Fibroblast of lung (primary cell): ENCODE measurements at places on chromosomes 12 and 14. TPM values are rescaled to one million over a fixed set of nuclear protein-coding genes. Genes with fewer than 3 reads are reported as not detected.

DNA sequence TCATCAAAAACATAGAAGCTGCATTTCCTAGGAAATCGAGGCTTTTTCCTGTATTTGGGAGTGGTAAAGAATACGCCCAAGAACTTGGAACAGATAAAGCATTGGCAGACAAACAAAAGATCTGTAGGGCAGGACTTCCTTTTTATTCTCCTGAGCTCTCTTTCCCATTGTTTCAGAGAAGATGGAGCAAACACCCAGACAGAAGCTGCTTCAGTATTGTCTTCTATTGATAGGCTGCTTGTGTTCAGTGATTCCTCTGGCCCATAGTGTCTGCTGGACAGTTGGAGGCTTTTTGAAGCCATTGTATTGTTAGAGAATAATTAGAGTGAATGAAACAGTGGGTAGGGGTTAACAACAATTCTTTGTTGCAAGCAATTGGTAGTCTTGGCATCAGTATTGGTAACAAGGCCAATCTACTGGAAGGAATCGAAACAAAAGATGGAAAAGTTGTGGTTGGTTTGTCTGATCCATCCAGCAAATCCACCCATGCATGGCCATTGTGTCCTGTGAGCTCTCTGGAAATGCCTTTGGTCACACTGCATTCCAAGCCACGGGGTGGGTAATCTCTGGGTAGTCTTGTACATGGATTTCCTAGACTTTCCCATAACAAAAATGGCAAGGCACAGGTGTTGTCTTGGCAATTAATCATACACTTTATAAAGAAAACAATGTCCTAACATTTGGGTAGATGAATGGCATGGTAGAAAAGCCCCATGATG lies 424.8 kb downstream of the RAD51B start:
- no peak overlapping the region for H3K27ac ChIP-seq
- no peaks in the 10 kb centered on the region for H3K36me3 ChIP-seq

DNA sequence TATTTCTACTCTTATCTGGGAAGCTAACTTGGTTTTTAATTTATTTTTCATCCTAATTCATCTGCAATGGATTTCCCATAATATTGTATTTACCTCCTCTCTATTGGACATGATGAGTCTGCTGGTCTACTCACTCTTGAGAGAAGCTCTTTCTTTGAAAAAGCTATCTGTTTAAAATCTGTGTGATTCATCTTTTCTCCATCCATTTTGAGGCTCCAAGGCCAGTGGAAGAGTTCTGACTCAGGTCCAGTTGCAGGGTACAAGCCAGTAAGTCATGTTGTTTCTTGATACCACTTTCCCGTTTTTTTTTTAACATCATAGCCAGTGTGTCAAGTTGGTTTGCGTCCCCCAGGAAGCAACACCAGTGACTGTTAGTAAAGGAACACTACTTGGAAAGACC lies 160.3 kb upstream of the BMP4 start:
- no peak for DNase-seq
- H3K27ac ChIP-seq, result no peak overlapping the region
- H3K4me3 ChIP-seq, result no peak overlapping the region
- no peaks in the 10 kb centered on the region for H3K27me3 ChIP-seq
- no peaks in the 10 kb centered on the region for H3K4me1 ChIP-seq

DNA sequence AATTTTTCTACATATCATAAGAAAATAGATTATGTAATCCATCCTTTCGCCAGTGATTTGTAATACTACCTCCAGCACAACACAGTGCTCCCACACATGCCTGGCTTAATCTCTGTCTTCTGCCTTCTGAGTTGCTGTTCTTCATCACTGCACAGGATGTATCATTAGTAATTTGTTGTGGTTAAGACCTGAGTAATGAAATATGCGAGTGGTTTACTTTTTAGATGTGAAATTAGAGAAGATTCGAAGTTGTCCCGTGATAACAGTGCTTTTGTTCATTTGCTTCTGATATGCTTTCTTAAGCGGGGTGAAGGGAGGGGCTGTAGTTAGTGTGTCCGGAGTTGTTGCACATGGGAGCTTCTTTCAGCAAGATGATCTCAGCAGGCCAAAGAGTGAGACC lies 18.1 kb downstream of the KRT85 start:
- no peaks in the 10 kb centered on the region for H3K4me1 ChIP-seq
- no peak for DNase-seq
- H3K27ac ChIP-seq, result no peak overlapping the region
- H3K36me3 ChIP-seq, result no peaks in the 10 kb centered on the region
- H3K27me3 ChIP-seq, result peaks cover 12% of the 10 kb centered on the region

GRCh38 chr12:78470354-78471195 lies 394.0 kb upstream of the SYT1 start:
- H3K4me3 ChIP-seq, result no peak overlapping the region
- no peaks in the 10 kb centered on the region for H3K4me1 ChIP-seq
- no peak overlapping the region for H3K27ac ChIP-seq

DNA sequence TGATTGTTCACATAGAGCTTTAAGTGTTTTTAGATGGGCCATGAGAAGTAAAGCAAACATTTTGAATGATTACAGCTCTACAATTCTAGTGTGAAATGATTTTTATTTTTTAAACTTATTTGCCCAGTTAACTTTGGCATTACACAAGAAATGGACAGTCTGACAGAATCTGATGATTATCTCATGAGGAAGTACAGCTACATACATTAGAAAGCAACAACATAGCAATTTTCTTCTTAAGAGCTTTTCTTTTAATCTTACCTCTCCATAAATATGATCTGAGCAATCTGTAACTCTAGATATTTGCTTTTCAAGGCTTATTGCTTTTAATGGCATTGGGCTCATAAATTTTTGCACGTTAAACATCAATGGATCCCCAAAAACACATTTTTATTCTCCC lies 26.5 kb upstream of the PPP1R12A start:
- no peaks in the 10 kb centered on the region for H3K36me3 ChIP-seq
- no peak overlapping the region for H3K27ac ChIP-seq
- H3K4me3 ChIP-seq, result no peak overlapping the region
- H3K27me3 ChIP-seq, result no peaks in the 10 kb centered on the region
- DNase-seq, result no peak

GRCh38 chr12:42590330-42590934 lies 886 bp upstream of the PRICKLE1 start:
- H3K4me1 ChIP-seq, result no peaks in the 10 kb centered on the region
- H3K27me3 ChIP-seq, result peaks cover 16% of the 10 kb centered on the region
- H3K36me3 ChIP-seq, result no peaks in the 10 kb centered on the region
- peak; percentile 27 for DNase-seq

DNA sequence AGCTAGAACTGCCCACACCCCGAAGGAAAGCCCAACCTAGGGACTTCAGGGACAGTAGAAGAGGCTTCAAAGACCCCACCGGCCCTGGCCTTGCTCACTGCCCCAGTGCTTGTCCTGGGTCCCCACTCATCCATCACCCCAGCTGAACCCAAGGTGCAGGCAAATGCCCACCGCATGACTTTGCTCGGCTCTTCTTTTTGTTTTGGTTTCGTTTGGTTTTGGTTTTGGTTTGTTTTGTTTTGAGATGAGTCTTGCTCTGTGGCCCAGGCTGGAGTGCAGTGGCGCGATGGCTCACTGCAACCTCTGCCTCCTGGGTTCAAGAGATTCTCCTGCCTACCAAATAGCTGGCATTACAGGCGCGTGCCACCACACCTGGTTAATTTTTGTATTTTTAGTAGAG lies 9.0 kb downstream of the CCDC85C start:
- no peak overlapping the region for H3K27ac ChIP-seq
- no peaks in the 10 kb centered on the region for H3K36me3 ChIP-seq
- no peak overlapping the region for H3K4me3 ChIP-seq

GRCh38 chr12:124185971-124186686 lies 108.8 kb upstream of the RFLNA start:
- no peak for DNase-seq
- H3K27me3 ChIP-seq, result no peaks in the 10 kb centered on the region
- no peaks in the 10 kb centered on the region for H3K36me3 ChIP-seq
- H3K27ac ChIP-seq, result no peak overlapping the region
- H3K4me1 ChIP-seq, result no peaks in the 10 kb centered on the region

- no peak overlapping the region for H3K27ac ChIP-seq
- H3K27me3 ChIP-seq, result peaks cover 5% of the 10 kb centered on the region
- no peaks in the 10 kb centered on the region for H3K36me3 ChIP-seq
- no peak overlapping the region for H3K4me3 ChIP-seq
- DNase-seq, result no peak
- H3K4me1 ChIP-seq, result peaks cover 2% of the 10 kb centered on the region
Observed at GRCh38 chr14:100667656-100668055, 59.0 kb upstream of the DLK1 start.

GRCh38 chr12:18482601-18483120 lies 221.3 kb downstream of the PIK3C2G start:
- H3K4me1 ChIP-seq, result no peaks in the 10 kb centered on the region
- H3K36me3 ChIP-seq, result no peaks in the 10 kb centered on the region
- no peak overlapping the region for H3K27ac ChIP-seq
- peak; percentile 4 for DNase-seq

GRCh38 chr14:22319526-22320361 lies 269.3 kb downstream of the DAD1 start:
- H3K27me3 ChIP-seq, result no peaks in the 10 kb centered on the region
- H3K27ac ChIP-seq, result no peak overlapping the region
- no peak overlapping the region for H3K4me3 ChIP-seq
- no peaks in the 10 kb centered on the region for H3K4me1 ChIP-seq

DNA sequence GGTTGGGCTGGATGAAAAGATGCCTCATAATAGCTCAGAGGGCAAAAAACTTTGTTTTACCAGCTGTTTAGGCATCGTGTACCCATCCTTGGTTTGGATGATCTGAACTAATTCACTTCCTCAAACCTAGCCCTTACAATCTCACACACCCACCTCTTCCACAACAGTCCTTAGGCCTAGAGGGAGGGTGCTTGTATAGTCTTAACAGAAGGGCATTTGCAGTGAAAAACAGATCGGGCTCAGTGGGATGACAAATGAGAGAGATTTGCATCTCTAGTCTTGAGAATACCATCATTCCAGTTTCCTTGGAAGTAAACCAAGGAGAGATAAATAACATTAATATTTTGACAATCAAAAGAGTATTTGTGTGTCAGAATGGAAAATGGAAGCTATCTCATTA lies 11.0 kb downstream of the SLCO1A2 start:
- no peak for DNase-seq
- H3K36me3 ChIP-seq, result no peaks in the 10 kb centered on the region
- no peaks in the 10 kb centered on the region for H3K4me1 ChIP-seq
- no peaks in the 10 kb centered on the region for H3K27me3 ChIP-seq
- H3K27ac ChIP-seq, result no peak overlapping the region

DNA sequence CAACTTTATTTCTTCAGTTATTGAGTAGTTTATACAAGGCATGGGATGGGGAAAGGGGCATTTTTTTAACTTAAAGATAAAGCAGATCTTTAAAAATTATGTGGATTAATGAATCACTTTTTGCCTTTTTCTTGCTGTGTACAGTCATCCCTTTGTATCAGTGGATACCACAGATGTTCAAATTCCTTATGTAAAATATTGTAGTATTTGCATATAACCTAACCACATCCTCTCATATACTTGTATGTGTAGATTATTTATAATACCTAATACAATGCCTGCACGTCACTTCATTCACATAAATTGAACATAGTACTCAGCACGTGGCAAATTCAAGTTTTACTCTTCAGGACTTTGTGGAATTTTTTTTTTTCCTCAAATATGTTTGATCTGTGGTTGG lies 66.5 kb upstream of the MON2 start:
- no peak overlapping the region for H3K27ac ChIP-seq
- no peak overlapping the region for H3K4me3 ChIP-seq
- no peaks in the 10 kb centered on the region for H3K4me1 ChIP-seq

- no peaks in the 10 kb centered on the region for H3K36me3 ChIP-seq
- peak overlapping the region; percentile 73 for H3K4me3 ChIP-seq
- no peaks in the 10 kb centered on the region for H3K27me3 ChIP-seq
- H3K4me1 ChIP-seq, result peaks cover 19% of the 10 kb centered on the region
- peak overlapping the region; percentile 95 for H3K27ac ChIP-seq
- DNase-seq, result no peak
Observed at GRCh38 chr12:114685320-114685781, 1.4 kb upstream of the TBX3 start.

DNA sequence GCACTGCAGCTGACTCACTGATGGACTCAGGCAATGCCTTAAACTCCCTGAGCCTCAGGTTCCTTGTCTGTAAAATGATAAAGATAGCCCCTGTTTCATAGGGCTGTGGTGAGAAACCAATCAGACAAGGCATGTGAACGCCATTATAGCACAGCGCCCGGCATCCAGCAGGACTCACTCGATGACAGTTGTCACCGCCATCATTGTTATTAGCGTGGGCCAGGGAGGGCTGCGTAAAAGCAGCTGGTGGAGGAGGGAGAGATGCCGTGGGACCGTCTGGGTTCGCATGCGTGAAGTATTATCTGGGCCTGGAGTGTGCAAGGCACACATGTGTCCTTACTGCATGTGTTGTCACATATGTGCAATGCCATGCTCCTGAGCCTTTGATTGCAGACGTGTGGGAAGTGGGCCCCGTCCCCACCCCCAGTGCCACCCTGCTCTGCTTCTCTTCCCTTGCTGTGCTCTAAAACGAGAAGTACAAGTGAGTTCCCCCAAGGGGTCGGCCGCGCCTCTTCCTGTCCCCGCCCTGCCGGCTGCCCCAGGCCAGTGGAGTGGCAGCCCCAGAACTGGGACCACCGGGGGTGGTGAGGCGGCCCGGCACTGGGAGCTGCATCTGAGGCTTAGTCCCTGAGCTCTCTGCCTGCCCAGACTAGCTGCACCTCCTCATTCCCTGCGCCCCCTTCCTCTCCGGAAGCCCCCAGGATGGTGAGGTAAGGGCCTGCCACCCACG lies at the start of gene PTPN6:
Gene PTPN6, plus strand, starts transcription at position 546 of the 730 bp plus-strand sequence. Its CDS starts 157 bp downstream, at position 703.
- peaks cover under 1% of the 10 kb centered on the region for H3K36me3 ChIP-seq
- DNase-seq, result no peak
- no peaks in the 10 kb centered on the region for H3K4me1 ChIP-seq
- no peak within 1 kb of the TSS for H3K27ac ChIP-seq
- no peaks in the 10 kb centered on the region for H3K27me3 ChIP-seq

GRCh38 chr12:12734561-12735071 lies 17.4 kb downstream of the CDKN1B start:
- H3K36me3 ChIP-seq, result no peaks in the 10 kb centered on the region
- peak overlapping the region; percentile 88 for H3K27ac ChIP-seq
- no peaks in the 10 kb centered on the region for H3K27me3 ChIP-seq
- DNase-seq, result peak; percentile 87
- peaks cover 19% of the 10 kb centered on the region for H3K4me1 ChIP-seq

SLC8A3 gene
- total RNA-seq, result under 0.01 TPM in 2 replicates

CIROP gene
- 0.17 and 1.0 TPM in 2 replicates for total RNA-seq

CCDC175 gene
- not detected in 2 replicates for total RNA-seq

CCDC196 gene
- not detected in 2 replicates for total RNA-seq

CISTR gene
- not detected in 2 replicates for total RNA-seq

NCKAP5L gene
- 11.6 and 14.2 TPM in 2 replicates for total RNA-seq

CLEC2A gene
- total RNA-seq, result not detected in 2 replicates

LAG3 gene
- 0.17 and 0.26 TPM in 2 replicates for total RNA-seq

EIF2S3B gene
- total RNA-seq, result 1.7 and 1.8 TPM in 2 replicates

SRRM4 gene
- total RNA-seq, result not detected in 2 replicates

MYH7 gene
- total RNA-seq, result not detected in 2 replicates

FOXA1 gene
- under 0.01 TPM in 2 replicates for total RNA-seq
